Kasumi-1 (cell line): ENCODE measurements at places on chromosomes 2 and 18.

DNA sequence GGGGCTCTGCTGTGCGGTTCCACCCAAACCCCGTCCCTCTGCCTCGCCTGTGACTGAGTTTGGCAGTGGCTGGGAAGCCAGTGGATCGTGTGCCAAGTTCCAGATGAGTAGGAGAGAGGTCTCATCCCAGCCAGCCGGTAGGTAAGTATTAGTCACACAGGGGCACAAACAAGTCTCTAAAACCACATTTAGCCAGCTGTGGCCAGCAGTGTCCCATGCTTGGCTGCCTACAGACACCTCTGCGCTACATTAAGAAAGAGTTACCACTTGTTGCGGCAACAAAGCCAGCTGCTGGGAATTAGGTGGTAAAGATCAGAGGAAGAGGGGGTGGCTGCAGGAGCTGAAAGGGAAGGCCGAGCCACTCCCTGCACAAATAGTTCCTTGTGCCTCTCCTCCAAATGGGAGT, 81.2 kb downstream of the GATA6 start:
- DNase-seq, result no peak

- DNase-seq, result no peak
Observed at GRCh38 chr2:17894556-17894955, 16.1 kb downstream of the KCNS3 start.

DNA sequence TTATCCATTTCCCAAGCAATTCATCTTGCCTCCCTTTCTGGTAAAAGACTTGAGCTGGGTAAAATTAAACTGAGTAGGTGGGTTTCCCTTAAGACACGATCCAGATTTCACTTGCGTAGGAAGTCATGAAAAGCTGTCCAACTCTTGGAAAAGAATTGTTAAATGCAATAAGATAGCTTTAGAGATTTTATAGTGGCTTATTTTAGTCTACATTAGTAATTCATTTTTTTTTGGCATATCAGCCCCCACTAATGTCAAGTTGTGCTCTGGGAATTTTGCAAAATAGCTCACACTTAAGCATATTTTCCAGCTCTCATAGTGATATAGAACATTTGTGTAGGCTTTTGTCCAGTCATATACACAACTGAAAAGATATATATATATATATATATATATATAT, 344.7 kb upstream of the FIGN start:
- no peak for DNase-seq

GRCh38 chr2:104412384-104412783, 441.5 kb upstream of the POU3F3 start:
- DNase-seq, result peak; percentile 46

DNA sequence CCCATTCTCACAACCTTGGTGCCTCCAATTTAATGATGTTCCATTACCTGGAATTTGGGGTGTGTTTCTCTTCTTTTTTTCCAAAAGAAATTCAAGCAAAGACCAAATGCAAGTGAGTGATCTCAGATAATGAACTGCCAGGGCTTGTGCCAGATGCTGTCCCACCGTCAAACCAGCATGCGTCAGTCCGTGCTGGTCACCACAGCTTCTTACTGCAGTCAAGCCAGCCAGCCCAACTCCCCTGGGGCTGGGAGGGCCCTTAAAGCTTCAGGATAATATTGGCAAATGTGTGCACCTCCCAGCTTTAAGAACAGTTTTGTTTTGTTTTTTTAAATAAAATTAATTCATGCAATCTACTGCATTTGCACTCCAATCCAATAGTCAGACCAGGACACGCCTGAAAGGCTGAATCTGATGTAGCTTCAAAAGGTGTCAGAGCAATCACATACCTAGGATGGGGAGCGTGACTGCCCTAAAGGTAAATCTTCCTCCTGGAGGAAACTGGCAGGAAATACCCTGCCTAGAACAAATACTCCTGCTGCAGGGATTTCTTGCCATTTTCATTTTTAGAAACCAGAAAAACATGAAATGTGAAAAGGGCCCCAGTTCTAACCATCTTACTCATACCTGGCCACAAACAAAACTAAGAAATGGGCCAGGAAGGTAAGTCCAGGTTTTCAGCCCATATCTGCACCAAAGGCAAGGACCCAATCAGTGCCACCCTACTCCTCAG, 26.8 kb upstream of the SP3 start:
- no peak for DNase-seq

GRCh38 chr2:50097148-50097547, 934.8 kb downstream of the NRXN1 start:
- DNase-seq, result no peak

GRCh38 chr2:158214431-158214830, 112.8 kb downstream of the UPP2 start:
- peak; percentile 99 for DNase-seq

- DNase-seq, result no peak
Observed at GRCh38 chr2:9578467-9579235, 23.0 kb upstream of the ADAM17 start.

- no peak for DNase-seq
Observed at GRCh38 chr2:73821227-73821626, 7.5 kb upstream of the STAMBP start.

DNA sequence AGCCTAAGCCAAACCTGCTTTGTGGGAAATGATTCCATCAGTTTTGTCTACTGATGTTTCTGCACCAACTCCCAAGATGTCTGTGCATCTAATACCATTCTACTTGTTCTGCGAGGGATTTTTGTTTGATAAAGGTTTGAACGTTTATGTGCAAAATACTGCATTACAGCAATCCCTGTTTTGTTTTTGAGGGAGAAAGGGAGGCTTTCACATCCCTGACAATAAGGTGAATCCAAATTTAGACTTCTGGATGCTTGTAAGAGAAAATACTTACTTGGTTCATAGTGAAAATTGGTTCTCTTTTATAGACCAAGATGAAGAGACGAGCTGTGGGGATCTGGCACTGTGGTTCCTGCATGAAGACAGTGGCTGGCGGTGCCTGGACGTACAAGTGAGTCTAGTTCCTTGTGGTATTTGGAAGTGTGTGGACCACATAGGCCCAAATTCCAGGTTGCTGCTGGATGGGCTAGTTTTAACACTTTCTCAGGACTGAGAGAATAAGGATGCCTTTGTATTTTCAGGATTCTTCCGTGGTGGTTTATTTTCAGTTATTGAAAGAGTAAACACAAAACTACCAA, 1.1 kb downstream of the RPL37A start:
- DNase-seq, result no peak

GRCh38 chr2:217886091-217886490, 116.7 kb downstream of the TNS1 start:
- no peak for DNase-seq

GRCh38 chr2:72347081-72347480, 199.4 kb upstream of the CYP26B1 start:
- DNase-seq, result no peak

- no peak for DNase-seq
Observed at GRCh38 chr2:176160251-176160985, 3.3 kb downstream of the HOXD3 start.

DNA sequence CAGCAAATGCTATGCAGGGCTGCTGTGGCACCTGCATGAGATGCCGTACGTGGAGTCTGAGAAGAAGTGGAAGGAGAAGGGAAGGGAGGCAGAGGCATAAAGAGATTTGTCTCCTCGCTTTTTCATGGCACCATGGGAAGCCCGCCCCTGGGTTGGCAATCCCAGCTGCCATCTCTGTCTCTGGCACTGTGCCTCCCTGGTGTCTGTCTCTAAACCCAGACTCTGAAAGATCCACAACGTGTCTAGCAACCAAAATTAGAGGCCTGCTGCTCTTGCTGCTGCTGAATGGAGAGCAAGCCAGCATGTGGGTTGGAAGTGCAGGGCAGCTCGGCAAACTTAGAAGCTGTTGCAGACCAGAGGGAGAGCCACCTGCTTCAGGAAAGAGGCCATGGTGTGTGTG, 53.1 kb downstream of the INO80C start:
- no peak for DNase-seq

DNA sequence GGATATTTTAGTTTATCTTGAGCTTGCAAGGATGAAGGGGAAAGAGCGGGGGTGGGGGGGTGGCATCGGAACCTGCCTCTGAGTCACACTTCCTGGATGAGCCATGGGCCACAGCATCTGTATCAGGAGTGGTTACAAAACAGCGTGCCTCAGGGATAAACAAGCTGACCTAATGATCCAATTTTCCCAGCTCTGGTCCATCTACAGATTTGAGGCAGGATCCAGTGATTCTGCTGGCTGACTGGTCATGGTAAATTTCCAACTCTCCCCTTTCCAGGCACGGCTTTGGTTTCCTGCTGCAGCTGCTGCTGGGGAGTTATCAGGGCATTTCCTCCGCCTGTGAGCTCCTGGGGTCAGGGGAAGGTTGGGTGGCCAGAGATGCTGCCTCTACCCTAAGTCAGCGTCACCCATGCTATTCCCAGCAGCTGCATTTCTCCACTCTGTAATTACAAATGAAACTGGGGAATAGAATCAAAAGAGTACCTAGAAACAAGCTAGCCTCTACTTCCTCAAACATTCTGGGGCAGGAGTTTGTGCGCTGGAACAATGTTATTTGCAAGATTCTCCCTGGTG, 4.7 kb upstream of the HPCAL1 start:
- peak; percentile 52 for DNase-seq

- DNase-seq, result no peak
Observed at GRCh38 chr2:242022550-242023290, 153.2 kb downstream of the RTP5 start.

DNA sequence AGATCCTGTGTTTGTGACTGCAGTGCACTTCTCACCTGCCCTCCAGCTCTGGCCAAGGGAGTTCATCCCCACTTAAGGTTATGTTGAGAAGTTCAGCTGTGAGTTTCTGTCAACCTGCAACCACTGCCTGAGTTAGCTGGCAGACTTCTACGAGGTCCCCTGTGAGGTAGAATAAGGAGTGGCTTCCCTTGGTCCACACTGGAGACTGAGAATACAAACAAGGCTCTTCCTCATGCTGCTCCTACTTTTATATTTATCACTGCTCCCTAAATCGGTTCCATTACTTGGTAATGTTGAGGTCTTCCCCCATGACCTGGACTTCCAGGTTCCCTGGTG, 353.2 kb upstream of the CWC22 start:
- no peak for DNase-seq

GRCh38 chr2:33890686-33891085, 291.6 kb upstream of the FAM98A start:
- DNase-seq, result no peak

GRCh38 chr18:11327391-11328009, 178.1 kb upstream of the PIEZO2 start:
- DNase-seq, result no peak

DNA sequence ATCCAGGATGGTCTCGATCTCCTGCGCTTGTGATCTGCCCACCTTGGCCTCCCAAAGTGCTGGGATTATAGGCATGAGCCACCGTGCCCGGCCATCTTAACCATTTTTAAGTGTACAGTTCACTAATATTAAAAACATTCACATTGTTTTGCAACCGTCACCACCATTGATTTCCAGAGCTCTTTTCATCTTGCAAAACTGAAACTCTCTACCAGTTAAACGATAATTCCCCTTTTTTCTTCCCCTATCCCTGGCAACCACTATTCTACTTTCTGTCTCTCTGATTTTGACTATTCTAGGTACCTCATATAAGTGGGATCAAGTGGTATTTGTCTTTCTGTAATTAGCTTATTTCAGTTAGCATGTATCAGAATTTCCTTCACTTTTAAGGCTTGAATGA, 16.8 kb upstream of the NEUROD1 start:
- DNase-seq, result peak; percentile 59

- DNase-seq, result peak; percentile 99
Observed at GRCh38 chr2:144519934-144520731, at the start of gene ZEB2. TSS of gene ZEB2 (minus strand) at chr2:144520119. CDS start at chr2:144517350, 2,769 bp downstream.

GRCh38 chr2:105062158-105062557, 24.3 kb downstream of the MRPS9 start:
- DNase-seq, result no peak

GRCh38 chr18:7322817-7323485, 92.1 kb downstream of the LRRC30 start:
- no peak for DNase-seq

GRCh38 chr18:21599585-21600525, 649 bp downstream of the ESCO1 start:
- peak; percentile 87 for DNase-seq

DNA sequence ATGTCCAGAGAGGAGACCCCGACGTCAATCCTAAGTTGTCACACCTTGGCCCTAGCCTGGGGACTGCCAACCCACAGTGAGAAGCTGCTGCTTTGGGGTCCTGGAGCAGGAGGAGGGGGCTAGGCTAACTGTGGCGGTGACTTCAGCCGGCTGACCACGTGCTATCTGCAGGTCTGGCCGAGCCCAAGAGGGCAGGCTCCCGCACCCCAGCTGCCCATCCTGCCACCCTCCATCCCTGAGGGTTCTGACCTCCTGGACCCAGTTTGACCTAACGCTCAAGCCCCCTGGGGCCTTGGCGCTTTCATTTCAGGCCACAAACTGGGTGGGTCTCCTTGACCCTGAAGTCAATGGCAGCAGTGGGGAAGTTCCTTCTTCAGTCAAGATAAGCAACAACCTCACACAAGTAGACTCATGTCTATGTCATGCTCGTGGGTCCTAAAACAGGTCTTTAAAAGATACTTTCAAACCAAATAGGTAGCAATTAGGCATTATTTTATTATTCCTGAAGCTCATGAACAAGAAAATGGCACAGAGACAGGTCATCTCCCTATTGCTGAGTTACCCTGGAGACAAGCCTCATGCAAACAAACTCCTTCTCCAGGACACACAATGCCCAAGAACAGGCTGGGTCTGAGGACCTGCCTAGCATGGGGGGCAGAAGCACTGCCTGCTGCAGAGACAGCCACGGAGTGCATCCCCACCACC, 2.3 kb downstream of the HES6 start:
- DNase-seq, result no peak

GRCh38 chr2:120300385-120300784, 45.6 kb upstream of the INHBB start:
- no peak for DNase-seq

DNA sequence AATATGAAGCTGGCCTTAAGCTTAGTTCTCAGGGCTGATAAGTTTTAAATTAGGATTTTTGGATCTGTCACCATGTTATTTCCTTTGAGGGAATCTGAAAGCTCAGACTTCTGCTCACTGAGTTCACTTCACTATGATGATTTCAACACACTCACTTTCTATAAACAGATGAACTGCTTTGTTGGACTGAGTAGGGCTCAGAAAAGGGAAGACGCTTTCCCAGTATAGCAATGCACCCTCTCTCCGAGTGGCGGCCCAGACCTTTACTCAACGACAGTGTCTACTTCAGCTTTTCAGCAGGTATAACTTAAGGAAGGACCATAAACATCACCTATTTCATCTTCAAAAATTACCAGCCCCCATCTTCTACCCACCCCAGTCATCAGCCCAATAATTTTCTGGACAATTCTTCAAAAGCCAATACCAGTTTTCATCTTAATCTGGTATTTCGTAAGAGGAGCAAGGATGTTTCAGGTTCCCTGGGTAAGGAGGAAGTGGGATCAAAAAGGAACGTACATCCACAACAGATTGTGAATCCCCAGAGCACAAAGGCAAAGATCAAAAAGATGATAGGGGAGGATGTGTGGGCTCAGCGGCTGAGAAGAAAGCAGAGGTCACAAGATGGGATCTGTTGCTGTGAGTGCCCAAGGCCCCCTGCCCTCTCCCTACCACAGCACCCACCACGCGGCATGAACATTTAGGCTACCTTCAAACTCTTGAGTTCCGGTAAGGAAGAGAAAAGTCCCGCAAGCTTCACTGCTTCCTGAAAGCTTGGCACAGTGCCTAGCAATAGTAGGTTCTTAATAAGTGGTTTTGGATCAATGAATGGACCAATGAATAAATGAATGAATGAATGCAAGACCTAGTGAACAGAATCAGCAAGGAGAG, 41.9 kb downstream of the LPIN2 start:
- peak; percentile 85 for DNase-seq
